Purkinje cell (primary cell): ENCODE measurements at places on chromosomes 16 and 17. TPM values are rescaled to one million over a fixed set of nuclear protein-coding genes. Genes with fewer than 3 reads are reported as not detected.

The PRSS8 gene
- polyA plus RNA-seq = not detected in 2 replicates

The RHBDL1 gene
- 0.89 and 2.3 TPM in 2 replicates for polyA plus RNA-seq

The PPY gene
- polyA plus RNA-seq = not detected in 2 replicates

The DLX3 gene
- polyA plus RNA-seq = not detected in 2 replicates

The AOC3 gene
- polyA plus RNA-seq = not detected in 2 replicates

The CDC27 gene
- 87.9 and 94.0 TPM in 2 replicates for polyA plus RNA-seq

The CCDC200 gene
- polyA plus RNA-seq = not detected in 2 replicates

The MYH11 gene
- polyA plus RNA-seq = not detected in 2 replicates

The SDK2 gene
- 0.04 and 0.39 TPM in 2 replicates for polyA plus RNA-seq
